Fibroblast of skin of abdomen (primary cell): ENCODE measurements at places on chromosomes 1 and 21.

DNA sequence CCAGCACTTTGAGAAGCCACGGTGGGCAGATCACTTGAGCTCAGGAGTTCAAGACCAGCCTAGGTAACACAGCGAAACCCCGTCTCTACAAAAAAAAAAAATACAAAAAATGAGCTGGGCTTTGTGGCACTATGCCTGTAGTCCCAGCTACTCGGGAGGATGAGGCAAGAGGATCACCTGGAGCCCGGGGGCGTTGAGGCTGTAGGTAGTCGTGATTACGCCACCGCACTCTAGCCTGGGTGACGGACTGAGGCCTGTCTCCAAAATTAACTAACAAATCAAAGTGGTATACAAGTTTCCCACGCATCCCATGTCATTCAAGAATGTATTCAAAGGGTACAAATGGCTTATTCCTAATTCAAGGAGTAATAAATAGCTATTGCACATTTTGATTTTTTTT is 2.4 kb downstream of the AUNIP start:
- no peak for DNase-seq

- no peak for DNase-seq
Measured at GRCh38 chr1:232044728-232045127, 418.1 kb downstream of the DISC1 start.

GRCh38 chr1:70902211-70902610 is 145.4 kb downstream of the PTGER3 start:
- no peak for DNase-seq

GRCh38 chr1:63316984-63317816 is 5.2 kb upstream of the FOXD3 start:
- DNase-seq: peak; percentile 40

DNA sequence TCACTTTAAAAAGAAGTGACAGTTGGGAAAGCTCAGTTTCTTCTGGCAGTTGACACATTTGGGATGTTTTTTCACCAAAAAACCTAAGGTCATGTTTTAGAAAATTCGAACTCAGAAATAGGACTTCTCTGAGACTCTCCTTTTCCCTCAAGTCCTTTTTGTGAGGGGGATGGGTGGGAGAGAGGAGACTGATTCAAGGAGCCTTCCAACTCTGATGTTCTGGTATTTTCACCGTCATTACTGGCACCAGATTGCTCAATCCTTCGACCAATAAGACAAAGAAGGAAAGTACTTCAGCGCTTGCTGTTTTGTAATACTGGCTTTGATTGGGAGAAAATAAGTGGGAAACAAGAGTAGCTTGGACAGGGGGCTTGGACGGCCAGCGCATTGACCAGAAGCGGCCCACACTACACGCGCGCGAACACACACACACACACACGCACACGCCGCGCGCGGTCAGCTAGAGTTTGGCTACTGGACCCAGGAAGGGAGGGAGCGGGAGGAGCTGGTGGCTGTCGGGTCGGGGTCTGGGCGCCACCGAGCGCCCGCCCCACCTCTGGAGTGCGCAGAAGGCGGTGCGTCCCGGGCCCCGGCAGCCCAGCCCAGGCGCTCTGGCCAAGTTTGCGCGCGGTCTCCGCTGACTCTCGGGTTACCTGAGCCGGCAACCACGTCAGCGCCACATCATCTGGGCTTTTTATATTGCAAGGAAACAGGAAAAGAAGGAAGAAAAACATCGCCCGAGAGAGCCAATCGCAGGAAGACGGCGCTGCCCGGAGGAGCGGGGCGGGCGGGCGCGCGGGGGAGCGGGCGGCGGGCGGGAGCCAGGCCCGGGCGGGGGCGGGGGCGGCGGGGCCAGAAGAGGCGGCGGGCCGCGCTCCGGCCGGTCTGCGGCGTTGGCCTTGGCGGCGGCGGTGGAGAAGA is at the start of gene KCNK1:
KCNK1 (plus strand) TSS at position 855 of the 921 bp plus-strand sequence; CDS start at position 921, 66 bp downstream.
- peak; percentile 82 for DNase-seq

- no peak for DNase-seq
Measured at GRCh38 chr1:109011335-109011734, 30.6 kb downstream of the WDR47 start.

- peak; percentile 43 for DNase-seq
Measured at GRCh38 chr1:171654201-171654941, 1.9 kb upstream of the MYOC start.

DNA sequence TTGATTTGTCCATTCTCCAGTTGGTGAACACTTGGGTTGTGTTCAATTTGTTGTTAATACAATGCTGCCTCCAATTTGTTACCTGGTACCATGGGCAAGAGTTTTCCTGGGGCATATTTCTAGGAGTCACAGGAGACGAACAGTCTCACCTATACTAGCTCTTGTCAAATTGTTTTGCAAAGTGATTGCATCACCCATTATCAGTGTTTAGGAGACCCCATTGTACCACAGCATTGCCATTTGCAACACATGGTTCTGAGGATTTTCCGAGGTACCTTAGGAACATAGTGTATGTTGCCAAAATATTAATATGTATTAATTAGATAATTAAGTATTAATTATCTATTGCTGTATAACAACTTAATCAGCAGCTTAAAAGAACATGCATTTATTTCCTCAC is 97.8 kb downstream of the LPAR3 start:
- DNase-seq: no peak

DNA sequence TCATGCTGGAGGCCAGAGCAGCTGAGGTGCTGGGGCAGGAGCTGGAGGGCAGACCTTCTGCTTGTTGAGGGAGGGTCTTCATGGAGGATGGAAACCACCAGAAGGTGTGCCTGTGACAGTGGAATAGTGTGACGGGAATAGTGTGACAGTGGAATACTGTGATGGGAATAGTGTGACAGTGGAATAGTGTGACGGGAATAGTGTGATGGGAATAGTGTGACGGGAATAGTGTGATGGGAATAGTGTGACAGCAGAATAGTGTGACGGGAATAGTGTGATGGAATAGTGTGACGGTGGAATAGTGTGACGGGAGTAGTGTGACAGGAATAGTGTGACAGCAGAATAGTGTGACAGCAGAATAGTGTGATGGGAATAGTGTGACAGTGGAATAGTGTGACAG is 325.1 kb downstream of the HHAT start:
- DNase-seq: peak; percentile 4

DNA sequence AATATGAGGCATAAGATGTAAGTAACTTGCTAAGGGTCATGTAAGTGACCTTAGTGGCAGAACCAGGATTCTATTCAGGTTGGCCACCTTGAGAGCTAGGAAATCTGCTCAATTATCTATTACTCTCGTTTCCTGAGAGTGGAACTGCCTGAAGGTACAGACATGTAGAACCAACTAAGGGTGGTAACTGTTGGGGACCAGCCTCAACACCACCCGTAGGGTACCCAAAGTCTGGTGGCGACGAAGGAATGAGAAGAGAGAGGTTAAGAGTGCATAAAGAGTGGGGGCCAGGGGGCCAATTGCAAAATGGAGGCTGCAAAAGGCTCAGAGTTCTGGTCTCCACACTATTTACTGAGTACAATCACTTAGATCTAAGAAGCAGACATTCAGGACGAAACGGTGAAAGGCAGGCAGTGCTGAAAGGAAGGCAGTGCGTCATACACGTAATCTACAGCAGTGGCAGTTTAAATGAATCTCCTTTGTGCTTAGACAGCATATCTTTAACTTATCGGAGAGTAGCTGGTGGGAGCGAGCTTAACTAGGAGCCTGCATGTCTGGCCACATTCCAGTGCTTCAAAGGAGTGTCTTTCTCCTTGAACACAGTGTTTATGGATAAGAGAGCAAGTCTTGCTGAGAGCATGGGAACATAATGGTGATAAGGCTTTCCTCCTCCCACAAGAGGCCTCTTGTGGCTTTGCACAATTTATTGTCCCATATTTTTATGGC is 25.0 kb downstream of the SRSF4 start:
- no peak for DNase-seq

DNA sequence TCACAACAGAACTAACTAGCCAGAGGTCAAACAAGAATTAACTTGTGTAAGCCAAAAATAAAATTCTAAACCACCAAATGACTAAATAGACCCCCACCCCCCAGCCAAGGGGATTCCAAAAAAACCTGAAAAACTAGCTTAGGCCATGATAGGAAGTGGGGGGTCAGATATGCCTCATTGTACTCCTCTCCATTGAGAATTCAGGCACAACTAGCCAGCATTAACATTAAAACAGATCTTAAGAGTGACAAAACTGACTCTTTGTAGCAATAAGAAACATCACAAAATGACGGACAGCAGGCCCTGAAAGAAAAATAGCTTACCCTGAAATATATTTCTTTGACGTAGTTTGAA is 103.0 kb upstream of the ETV3 start:
- DNase-seq: no peak

DNA sequence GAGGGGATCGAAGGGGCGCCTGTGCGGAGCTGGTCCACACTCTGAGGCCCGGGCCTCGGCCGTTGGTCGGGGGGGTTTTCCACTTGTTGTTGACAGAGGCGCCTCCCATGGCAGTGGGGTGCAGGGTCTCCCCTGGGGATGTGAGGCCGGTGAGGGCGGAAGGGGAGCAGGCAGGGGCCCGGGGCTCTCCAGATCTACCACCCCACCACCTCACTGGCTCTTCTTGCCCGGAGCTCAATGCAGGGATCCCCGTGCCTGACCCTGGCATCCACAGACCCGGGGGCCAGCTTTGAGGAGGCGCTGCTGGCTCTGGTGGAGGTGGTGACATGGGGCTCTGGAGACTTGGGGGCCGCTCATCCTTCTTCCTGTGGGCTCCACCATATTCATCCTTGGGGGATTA is 7.1 kb upstream of the PEX10 start:
- DNase-seq: no peak

DNA sequence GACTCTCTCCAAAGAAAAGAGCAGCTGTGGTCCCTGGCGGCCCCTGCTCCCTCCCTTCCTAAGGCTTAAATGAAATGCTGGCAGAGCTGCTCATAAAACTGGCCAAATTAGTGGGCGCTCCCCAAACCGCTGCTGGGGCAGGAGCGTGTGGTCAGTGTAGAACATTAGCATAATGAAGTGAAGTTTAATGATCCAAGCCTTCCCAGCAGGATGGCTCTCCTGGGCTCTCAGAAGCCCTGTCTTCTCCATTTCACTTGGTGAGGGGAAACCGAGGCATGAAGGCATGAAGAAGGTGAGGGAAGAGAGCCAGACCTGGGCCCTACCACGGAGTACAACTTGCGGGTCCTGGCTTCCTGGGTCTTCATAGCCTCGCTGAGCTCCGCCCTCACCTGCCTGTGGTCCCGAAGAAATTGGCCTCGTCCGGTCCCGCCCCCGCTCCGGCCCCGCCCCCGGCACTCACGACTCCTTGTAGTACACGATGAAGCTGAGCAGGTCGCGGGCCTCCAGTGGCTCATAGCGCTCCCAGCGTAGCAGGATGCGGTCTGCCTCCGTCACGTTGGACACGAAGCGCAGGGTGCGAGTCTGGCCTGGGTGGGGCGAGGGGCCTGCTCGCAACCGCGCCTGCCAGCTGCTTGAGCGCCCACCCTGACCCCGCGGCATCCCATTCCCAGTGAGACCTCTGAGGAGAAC is 10.3 kb downstream of the INSRR start:
- DNase-seq: no peak

- DNase-seq: no peak
Measured at GRCh38 chr1:83762416-83762815, 236.5 kb downstream of the TTLL7 start.

- peak; percentile 87 for DNase-seq
Measured at GRCh38 chr1:75765697-75766355, 20.2 kb upstream of the RABGGTB start.

- no peak for DNase-seq
Measured at GRCh38 chr21:21076491-21076890, 78.3 kb downstream of the NCAM2 start.

DNA sequence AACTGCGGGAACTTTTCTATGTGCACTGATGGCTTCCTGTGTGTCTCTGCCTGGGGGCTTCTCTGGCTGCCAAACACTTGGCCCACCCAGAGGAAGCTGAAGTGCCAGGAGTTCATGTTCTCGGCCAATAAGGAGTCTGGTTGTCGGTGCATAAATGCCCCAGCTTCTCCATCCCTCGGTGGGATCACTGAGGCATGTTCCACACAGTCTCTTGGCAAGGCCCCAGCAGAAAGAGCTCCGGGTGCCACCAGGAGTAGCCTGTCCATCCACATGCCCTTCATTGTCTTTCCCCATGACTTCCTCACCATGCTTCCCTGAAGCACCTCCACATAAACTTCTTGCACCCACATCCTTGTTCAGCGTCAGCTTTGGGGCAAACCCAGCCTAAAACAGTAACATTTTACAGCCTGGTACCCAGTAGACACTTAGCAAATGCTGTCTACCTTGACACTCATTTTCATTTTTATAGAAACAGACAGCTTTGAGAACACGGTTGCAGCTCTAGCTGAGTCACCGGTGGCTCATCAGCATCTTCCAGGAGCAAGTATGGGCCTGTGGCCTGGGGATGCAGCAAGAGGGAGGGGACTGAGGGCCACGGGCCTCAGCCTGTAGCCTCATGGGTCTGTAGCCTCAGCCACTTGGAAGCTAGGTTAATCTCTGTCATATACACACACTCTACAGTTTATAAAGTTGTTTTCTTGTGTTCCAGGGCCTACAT is 14.8 kb upstream of the CDCP2 start:
- peak; percentile 65 for DNase-seq

- no peak for DNase-seq
Measured at GRCh38 chr1:234427950-234428646, 50.9 kb downstream of the TARBP1 start.

DNA sequence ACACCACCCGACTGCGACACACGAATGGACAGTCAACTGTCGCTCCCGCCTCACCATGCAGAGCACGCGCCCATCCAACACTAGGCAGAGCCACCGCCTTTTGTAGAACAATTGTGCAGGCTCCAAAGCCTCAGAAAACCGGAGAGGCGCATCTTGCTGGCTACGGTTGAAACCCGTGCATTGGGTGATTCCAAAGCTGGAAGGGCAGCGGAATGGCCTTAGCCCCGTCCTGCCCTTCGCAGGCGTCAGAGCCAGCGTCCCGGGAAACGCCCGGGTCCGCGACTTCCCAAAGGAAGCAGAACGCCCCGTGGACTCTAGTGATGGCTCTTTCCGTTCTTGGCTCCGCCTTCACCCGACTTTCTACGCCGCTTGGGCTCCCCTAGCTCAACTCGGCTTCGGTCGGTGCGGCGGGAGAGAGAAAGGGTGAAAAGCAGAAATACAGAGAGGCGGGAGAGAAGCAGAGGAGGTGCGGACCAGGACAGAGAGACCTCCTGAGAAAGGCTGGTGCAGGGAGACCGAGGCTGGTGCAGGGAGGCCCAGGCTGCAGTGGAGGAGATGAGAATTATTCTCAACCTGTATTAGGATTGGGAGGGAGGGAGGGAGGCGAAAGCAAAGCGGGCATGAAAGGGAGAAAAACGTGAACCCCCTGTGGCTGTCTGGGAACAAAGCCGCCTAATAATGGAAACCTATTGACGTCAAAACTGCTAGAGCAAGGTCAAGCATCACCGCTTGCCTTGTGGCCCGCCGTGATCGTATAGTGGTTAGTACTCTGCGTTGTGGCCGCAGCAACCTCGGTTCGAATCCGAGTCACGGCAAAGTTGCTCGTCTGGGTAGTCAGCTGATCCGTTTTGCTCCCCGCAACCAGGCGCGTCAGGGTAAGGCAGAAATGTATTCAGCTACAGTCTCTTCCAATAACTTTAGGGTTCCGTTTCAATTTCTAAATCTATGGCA is 99.5 kb downstream of the PRKAB2 start:
- peak; percentile 14 for DNase-seq

DNA sequence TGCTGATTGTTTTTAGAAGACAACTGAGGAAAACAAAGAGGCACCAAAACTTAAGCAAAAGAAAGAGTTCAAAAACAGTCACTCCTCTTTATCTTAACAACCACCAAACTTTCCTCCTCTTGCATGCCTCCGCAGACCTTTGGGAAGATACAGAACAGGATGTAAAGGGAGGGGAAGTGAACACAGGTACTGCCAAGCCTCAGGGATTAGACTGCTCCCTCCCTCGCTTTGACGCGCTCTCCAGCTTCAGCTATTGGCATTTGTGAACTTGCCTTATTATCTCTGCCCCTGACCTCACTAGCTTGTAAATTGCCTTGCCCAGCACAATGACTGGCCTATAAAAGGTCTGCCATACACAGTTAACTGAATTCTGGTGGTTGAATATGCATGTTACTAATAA is 4.8 kb upstream of the SRP9 start:
- no peak for DNase-seq
